WERI-Rb-1 (cell line): ENCODE measurements at places on chromosomes 13 and 19.

- peak; percentile 55 for DNase-seq
These were observed 4.9 kb upstream of the PALM start for GRCh38 chr19:703651-704446.

GRCh38 chr13:23771956-23772355, 117.2 kb downstream of the MIPEP start:
- DNase-seq, result no peak

- DNase-seq, result no peak
These were observed 10.4 kb upstream of the ITM2B start for GRCh38 chr13:48222358-48223301.

GRCh38 chr19:49936549-49936948, 7.2 kb upstream of the NUP62 start:
- no peak for DNase-seq

GRCh38 chr19:13463296-13463695, 43.0 kb downstream of the CACNA1A start:
- DNase-seq, result no peak
